ENCODE measurements at places on chromosomes 3 and 15.

- no peak for DNase-seq
These were observed 12.1 kb downstream of the GK5 start for GRCh38 chr3:142213298-142213697.

DNA sequence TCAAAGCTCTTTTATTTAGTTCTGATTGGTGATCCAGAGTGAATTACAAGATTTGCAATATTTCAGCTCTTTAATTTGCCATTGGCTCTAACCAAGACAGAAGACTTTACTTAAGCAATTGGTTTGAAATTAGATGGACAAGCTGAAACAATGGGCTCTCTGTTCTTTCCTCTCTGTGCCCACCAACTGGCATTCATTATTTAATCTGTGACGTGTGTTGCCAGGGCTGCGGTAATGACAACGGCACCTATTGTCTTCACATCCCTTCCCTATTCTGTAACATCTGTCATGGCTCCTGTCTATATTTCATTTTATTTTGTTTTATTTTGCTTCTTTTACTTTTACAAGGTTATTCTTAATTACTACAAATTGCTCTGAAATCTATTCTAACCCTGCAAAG lies 33.9 kb downstream of the PLD1 start:
- no peak for DNase-seq

GRCh38 chr3:99521551-99521950 lies 116.8 kb upstream of the COL8A1 start:
- DNase-seq = no peak

DNA sequence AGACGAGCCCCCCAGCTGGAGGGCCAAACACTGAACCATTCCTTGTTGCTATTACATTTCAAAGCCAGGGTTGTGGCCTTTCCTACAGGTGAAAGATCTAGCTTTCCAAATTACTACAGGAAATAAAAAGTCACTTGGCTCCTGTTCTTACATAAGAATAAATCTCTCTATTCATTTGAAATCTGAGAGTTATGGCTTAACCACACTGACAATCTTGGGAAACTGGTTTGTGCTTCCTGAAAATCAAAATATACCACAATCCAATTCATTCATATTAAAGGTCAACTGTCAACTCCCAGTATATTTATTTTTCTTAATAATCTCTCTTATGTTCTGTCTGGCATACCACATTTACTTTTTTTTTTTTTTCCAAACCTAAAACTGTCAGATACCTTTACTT lies 103.7 kb upstream of the LMOD3 start:
- no peak for DNase-seq

DNA sequence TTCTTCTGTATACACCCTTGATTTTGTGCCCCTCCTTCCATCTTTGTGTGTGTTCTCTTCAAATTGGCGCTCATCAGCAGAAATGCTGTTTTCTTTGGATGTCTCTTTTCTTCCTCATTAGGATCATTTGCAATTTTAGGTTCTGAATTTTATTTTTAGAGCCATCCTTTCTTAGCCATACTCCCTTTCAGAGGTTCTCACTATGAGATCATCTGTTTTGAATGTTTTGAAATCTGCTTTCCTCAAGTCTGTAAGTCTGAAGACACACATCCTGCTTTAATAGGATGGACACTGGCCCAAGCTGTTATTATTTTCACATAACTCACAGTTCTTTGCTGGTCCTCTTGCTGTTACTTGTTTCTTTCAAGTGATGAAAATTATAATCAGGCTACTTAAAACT lies 124.8 kb downstream of the BDH1 start:
- no peak for DNase-seq

DNA sequence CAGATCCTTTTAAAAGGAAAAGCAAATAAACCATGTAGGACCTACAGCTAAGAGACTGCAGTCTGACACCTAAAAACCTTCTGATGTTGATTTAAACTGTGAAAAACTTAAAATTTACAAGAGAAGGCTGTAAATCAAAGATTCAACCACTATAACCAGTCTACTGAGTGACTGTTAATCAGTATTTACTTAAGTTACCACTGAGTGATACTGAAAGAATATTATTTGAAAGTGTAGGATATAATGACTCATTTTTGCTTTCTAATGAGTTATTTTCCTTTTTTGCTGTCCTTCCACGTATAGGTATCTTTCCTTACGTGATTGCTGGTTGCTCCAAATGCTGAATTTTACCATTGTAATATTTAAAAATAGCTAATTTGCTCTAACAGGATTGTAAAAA lies 44.6 kb downstream of the RFX7 start:
- DNase-seq = no peak

- peak; percentile 9 for DNase-seq
These were observed 4.2 kb upstream of the TRAT1 start for GRCh38 chr3:108818404-108818803.

GRCh38 chr15:44394562-44394961 lies 32.9 kb upstream of the CTDSPL2 start:
- DNase-seq = no peak

- peak; percentile 22 for DNase-seq
These were observed 181.7 kb downstream of the BBX start for GRCh38 chr3:107704477-107704876.

GRCh38 chr15:100106732-100107131 lies 235.0 kb downstream of the ADAMTS17 start:
- no peak for DNase-seq

GRCh38 chr15:85489773-85490493 lies 109.5 kb downstream of the AKAP13 start:
- no peak for DNase-seq

- DNase-seq = no peak
These were observed 1.6 kb upstream of the INTS14 start for GRCh38 chr15:65612616-65612946.

- no peak for DNase-seq
These were observed 60.7 kb upstream of the TLE3 start for GRCh38 chr15:70158309-70159000.

DNA sequence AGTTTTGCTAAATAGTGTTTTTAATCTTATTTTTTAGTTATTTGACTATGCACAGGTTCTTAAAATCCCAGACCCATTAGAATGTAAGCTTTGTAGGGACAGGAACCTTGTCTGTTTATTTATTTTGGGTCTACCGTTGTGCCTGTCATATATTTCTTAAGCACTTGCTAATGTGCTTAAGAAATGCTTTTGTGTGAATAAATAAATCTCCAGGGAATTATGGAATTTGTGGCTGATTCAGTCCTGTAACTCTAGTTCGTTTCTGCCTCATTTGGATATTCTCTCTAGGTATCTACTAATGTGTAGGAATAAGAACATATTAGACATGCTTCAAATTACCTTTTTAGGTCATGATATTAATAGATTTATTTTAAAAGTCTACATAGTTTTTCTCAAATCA lies 161.6 kb downstream of the LPP start:
- no peak for DNase-seq

- DNase-seq = no peak
These were observed 57.9 kb downstream of the CCDC33 start for GRCh38 chr15:74294010-74294409.

GRCh38 chr15:93491291-93491690 lies 402.3 kb upstream of the RGMA start:
- no peak for DNase-seq

- DNase-seq = no peak
These were observed 29.2 kb upstream of the TRPM1 start for GRCh38 chr15:31130576-31131237.

GRCh38 chr3:65425880-65426279 lies 612.8 kb downstream of the MAGI1 start:
- peak; percentile 24 for DNase-seq
